Smooth muscle cell of the brain vasculature (primary cell): ENCODE measurements at places on chromosomes 7 and 10.

DNA sequence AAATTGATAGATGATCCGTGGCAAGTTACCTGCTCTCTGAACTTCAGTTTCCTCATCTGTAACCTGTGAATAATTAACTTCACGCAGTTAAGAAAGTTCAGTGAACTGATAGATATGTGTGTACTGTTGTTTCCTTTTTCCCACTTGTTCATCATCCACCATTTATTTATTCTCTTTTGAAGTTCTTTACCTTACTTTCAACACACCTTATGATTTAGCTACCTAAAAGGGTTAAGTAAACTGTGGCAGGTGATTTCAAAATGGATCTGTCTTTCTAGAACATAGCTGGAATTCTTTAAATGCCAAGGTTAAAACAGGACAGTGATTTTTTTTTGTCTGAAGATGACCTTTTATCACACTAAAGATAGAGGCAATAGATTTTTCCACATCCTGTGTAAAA lies 27.4 kb upstream of the MALRD1 start:
- DNase-seq: no peak

GRCh38 chr10:110643653-110644597 lies at the start of gene RBM20:
RBM20 (plus strand) TSS chr10:110644336; CDS start chr10:110644455, 119 bp downstream.
- DNase-seq: no peak

GRCh38 chr7:41328544-41328943 lies 374.3 kb downstream of the INHBA start:
- DNase-seq: no peak

DNA sequence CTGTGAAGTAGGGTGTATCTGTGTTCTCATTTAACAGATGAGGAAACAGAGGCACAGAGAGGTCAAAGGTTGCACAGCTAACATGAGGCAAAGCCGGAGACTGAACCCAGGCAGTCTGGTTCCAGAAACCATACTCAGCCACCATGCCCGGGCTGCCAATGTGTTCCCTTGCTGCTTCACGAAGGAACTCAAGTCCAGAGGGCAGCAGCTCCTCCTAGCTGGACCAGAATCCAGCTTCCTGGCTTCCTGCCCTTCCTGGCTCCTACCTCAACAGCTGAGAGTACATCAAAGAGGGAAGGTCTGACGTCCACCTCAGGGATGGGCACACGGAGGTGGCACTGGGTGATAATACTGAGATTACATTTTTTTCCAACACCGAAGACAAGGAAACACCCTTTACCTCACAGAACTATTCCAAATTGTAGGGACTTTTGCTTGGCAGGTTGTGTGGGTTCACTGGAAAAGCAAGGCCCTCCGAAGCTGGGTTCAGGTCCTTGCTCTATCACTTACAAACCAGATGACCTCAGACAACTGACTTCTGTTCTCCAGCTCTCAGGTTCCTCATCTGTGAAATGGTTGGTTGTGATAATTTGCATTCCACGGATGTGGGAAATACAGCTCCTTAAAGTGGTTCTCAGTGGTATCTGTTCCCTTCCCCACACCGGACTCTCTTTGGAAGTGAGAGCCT lies 154.1 kb upstream of the ZMIZ1 start:
- no peak for DNase-seq

- DNase-seq: no peak
Measured at GRCh38 chr10:124436191-124436638, 13.6 kb downstream of the NKX1-2 start.
